ENCODE measurements at places on chromosomes 4 and X.
A peak's percentile ranks its signal among the peaks of the same experiment; 100 is the strongest.

DNA sequence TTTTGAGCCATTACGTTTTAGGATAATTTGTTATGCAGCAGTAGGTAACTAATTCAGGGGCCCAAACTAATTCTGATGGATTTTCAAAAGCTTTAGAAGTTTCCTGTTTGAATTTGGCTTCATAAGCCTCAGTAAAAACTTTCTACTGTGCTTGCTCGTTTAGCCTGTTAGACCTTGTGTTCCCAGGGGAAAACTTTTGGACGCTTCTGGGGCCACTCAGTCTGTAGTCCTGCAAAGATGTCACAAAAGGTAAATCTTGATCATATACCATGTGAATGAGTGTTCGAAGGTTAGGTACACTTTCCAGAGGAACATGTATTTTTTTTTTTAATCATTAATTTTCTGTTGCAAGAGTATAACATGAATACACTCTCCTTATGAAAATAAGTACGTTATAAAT, 70.7 kb downstream of the SUPT20HL2 start:
- H3K4me3 ChIP-seq, result no peak overlapping the region
- no peaks in the 10 kb centered on the region for H3K27me3 ChIP-seq
- no peaks in the 10 kb centered on the region for H3K4me1 ChIP-seq
- no peak for DNase-seq
- peak overlapping the region; percentile 53 for H3K27ac ChIP-seq

DNA sequence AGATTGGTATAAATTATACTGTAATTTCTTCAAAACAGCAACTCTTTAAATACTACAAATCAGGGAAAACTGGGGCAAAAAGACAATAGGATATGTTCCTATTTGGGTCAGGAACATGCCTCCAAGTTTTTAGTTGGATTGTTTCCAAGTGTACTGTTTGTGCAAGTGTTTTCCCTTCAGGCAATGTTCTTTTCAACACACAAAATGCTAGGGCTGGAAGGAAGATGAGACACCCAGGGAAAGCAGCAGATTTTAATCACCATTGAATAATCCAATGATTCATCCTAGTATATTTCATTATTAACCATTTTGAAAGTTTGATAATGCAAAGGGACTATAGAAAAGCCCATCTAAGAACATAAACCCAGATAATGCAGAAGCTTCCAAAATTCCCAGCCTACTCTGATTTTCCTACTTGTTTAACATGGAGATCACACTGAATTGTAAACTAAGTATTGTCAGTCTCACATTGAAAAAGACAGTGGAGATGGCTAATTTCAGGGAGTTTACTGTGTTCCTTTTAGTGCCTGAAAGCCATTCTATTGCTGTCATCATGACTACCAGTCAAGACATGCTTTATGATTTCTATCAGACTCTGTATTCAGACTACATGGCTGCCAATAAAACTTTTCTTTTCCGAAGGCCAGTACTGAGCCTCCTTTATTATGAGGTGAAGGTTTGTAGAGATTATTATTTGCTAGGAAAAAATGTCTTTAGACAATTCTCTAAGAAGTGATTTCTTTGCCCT, 38.6 kb downstream of the COL4A6 start:
- no peak overlapping the region for H3K27ac ChIP-seq
- no peaks in the 10 kb centered on the region for H3K36me3 ChIP-seq
- DNase-seq, result no peak
- peaks cover 7% of the 10 kb centered on the region for H3K27me3 ChIP-seq

DNA sequence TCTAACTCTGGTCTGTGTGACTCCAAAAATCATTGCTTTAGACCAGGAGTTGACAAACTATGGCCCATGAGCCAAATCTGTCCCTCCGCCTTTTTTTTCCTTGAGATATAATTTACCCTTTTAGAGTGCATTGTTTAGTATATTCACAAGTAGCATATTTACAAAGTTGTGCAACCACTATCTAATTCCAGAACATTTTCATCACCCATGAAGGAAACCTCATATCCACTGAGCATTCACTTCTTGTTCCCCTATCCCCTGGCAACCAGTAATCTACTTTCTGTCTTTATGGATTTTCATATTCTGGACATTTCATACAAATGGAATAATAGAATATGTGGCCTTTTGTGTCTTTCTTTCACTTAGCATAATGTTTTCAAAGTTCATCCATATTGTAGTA, 67.4 kb upstream of the CITED1 start:
- no peak overlapping the region for H3K27ac ChIP-seq
- H3K36me3 ChIP-seq, result no peaks in the 10 kb centered on the region
- H3K4me3 ChIP-seq, result no peak overlapping the region
- DNase-seq, result no peak

DNA sequence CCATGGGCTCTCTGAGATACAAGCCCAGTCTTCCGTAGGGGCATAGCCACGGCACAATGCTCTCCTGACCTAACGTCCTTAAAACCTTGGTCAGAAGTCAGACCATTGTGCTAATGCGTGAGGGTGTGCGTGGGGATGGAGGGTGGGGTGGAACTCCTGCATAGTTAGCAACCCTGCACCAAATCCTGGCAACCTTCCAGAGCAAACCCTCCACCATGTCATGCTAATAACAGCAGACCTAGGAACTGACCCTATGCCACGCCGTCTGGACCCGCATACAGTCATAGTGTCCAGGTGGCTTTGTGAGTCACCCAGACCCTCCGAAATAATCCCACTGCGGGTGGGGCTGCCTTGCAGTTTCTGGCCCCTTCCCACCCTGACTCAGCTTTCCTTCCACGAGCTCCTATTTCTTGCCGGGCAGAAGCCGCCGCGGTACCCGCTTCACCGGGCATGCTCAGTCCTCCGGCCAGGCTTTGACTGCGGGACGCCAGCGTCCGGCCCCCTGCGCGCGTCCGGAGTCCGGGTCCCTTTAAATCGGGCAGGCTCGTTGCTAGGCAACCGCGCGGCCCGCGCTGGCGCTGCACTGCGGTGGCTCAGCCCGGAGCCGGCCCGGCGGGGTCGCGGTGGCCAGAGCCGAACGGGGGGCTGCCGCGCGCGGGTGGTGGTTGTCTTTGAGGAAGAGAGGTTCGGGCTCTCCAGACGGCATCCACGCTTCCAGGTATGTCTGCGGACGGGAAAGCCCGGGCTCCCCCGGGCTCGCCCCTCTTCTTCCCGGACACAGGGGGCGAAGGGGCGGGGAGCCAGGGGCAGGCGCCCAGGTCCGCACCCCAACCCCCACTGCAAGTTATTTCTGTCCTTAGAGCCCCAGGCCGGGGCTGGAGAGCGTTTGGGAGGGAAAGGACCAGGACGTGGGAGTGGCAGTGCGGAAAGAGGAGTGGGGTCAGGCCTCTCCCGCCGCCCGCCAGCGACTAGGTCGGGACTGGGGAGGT, at the start of gene CCDC160:
Gene CCDC160, plus strand, starts transcription at position 557 of the 989 bp plus-strand sequence. CDS start 7,619 bp downstream, outside the sequence.
- H3K4me1 ChIP-seq, result no peaks in the 10 kb centered on the region
- no peak within 1 kb of the TSS for H3K27ac ChIP-seq
- H3K4me3 ChIP-seq, result peak within 1 kb of the TSS; percentile 47
- H3K27me3 ChIP-seq, result no peaks in the 10 kb centered on the region
- peak; percentile 42 for DNase-seq

- no peaks in the 10 kb centered on the region for H3K27me3 ChIP-seq
- no peaks in the 10 kb centered on the region for H3K36me3 ChIP-seq
- no peak for DNase-seq
- H3K27ac ChIP-seq, result no peak overlapping the region
These were observed 275.0 kb downstream of the ANTXR2 start for GRCh38 chr4:79798047-79798446.

DNA sequence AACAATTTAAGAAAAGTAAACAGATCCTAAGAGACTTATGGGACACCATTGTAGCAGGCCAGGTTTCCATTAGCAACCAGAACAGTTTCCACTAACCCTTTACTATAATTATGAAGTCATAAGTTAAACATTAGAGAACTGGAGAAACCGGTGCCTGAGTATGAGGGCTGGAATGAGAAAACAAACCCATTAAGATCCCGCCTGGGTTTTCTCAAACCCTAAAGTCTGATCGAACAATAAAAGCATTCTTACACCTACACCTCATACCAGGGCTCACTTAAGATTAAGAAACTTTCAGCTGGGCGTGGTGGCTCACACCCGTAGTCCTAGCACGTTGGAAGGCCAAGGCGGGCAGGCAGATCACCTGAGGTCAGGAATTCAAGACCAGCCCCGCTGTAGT, 13.7 kb upstream of the DHX15 start:
- H3K4me3 ChIP-seq, result no peak overlapping the region
- no peaks in the 10 kb centered on the region for H3K36me3 ChIP-seq
- DNase-seq, result no peak
- H3K27me3 ChIP-seq, result no peaks in the 10 kb centered on the region
- H3K27ac ChIP-seq, result peak overlapping the region; percentile 79

Data from pancreas (tissue), 10 donors.